T-cell (primary cell): ENCODE measurements at places on chromosomes 6 and 20. TPM values are rescaled to one million over a fixed set of nuclear protein-coding genes. Genes with fewer than 3 reads are reported as not detected.

The PPIL1 gene
- total RNA-seq, result 6.3 TPM

The CLVS2 gene
- not detected for total RNA-seq

The SAMD10 gene
- total RNA-seq, result 17.7 TPM

GRCh38 chr6:154510144-154510905, at the start of gene CNKSR3:
TSS of gene CNKSR3 (minus strand) at chr6:154510685. CDS start at chr6:154510114, 571 bp downstream.
- no peak within 1 kb of the TSS for H3K27ac ChIP-seq
- peaks cover 24% of the 10 kb centered on the region for H3K27me3 ChIP-seq
- H3K36me3 ChIP-seq, result no peaks in the 10 kb centered on the region

DNA sequence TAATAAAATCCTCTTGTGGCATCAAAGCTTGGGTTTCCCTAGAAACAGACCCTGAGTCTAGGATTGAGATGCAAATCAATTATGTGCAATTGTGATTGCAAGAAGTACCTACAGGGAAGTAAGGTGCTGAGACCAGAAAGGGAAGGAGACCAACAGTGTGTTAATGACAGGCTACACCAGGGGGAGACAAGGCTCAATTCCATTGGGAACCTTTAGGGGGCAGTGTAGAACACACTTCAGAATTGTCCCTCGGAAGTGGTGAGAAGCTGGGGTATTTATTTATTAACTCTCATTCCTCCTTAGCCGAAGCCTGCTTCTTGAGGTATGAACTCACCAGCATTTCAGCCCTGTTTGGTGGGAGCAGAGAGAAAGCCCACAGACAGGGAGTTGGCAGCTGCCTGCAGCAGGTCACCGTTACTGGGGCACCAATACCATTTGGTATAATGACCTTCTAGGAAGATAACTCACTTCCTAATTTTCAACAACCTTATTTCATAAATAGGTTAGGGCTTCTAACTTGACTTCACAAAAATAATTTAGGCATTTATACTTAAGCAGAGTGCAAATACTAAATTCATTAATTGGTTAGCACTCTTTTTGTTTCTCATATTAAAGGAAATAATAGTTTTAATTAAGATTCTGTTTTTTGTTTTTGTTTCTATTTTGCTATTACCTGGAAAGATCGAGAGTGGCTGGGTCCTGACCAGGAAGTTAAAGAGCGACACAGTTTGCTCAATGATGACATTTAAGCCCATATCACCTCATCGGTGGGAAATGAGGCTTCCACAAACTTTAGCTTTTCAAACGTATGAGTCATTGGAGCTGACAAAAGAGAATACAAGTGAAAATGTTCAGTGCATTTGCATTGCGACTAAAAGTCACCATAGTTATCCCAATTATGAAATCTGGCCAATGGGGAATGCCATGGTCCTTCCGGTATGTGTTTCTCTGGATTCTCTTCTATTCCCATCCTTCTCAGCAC, 94.8 kb downstream of the BTBD3 start:
- no peaks in the 10 kb centered on the region for H3K27me3 ChIP-seq
- no peak for DNase-seq
- H3K4me3 ChIP-seq, result no peak overlapping the region
- no peak overlapping the region for H3K27ac ChIP-seq
- H3K36me3 ChIP-seq, result no peaks in the 10 kb centered on the region
- no peaks in the 10 kb centered on the region for H3K4me1 ChIP-seq

DNA sequence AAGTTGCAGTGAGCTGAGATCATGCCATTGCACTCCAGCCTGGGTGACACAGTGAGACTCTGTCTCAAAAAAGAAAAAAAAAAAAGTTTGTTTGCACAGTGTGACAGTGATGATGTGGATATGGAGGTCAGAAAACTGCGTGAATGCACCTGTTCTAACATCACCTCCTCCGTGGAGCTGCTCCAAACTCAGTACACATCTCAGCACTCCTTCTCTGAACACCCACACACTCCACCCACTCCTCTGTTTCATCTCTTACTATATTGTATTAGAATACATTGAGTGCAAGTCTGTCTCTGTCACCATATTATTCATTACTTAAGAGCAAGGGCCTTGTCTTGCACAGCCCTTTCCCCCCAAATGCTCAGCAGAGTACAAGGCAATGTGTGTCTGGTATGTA, 51.5 kb upstream of the ENPP4 start:
- no peaks in the 10 kb centered on the region for H3K27me3 ChIP-seq
- H3K4me3 ChIP-seq, result no peak overlapping the region
- no peaks in the 10 kb centered on the region for H3K36me3 ChIP-seq
- no peak overlapping the region for H3K27ac ChIP-seq
- no peaks in the 10 kb centered on the region for H3K4me1 ChIP-seq

- H3K27ac ChIP-seq, result peak overlapping the region; percentile 15
- no peak for DNase-seq
- no peak overlapping the region for H3K4me3 ChIP-seq
- peaks cover 15% of the 10 kb centered on the region for H3K36me3 ChIP-seq
Measured at GRCh38 chr20:25038591-25039015, 19.3 kb downstream of the ACSS1 start.

- H3K4me1 ChIP-seq, result peaks cover 22% of the 10 kb centered on the region
- H3K36me3 ChIP-seq, result peaks cover 4% of the 10 kb centered on the region
- H3K27ac ChIP-seq, result no peak overlapping the region
- no peaks in the 10 kb centered on the region for H3K27me3 ChIP-seq
Measured at GRCh38 chr6:33708516-33709204, 2.8 kb downstream of the UQCC2 start.
